ENCODE measurements at places on chromosomes 2 and 18.

DNA sequence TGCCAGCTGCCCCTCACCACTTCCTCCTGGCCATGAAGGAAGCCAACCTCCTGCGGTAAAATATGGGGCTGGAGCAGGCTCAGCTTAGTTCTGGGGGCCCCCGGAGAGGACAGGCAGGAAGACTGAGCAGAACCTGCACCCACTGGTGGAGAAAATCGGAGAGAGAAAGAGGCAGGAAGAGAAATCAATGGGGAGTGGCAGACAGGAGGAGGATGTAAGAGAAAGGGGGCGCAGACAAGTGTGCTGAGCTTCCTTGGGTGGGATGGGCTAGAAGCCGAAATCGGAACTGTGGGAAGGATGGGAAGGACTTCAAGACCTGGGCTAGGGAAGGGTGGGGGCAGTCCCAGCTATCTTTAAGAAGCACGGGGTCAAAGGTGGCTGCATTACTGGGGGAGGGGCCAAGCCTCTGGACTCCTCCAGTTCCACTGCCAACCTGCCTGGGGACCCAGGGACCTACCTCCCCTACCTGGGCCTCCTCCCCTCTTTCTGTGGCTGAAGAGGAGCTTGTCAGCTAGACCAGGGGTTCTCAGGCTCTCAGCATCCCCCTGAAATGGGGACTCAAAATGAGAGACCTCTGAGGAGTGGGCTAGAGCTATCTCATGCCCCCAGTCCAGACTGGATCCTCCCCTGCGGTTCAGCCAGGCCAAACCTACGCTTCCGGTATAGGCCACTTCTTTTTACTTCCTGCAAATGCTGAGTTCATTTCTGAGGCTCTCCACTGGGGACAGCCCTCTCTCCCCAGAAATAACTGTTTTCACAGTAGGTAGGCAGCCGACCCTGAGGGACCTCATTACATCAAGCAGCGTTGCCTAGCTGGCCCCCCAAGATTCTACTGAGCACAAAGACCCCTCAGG is 33.6 kb upstream of the B3GNT7 start:
- DNase-seq: no peak

DNA sequence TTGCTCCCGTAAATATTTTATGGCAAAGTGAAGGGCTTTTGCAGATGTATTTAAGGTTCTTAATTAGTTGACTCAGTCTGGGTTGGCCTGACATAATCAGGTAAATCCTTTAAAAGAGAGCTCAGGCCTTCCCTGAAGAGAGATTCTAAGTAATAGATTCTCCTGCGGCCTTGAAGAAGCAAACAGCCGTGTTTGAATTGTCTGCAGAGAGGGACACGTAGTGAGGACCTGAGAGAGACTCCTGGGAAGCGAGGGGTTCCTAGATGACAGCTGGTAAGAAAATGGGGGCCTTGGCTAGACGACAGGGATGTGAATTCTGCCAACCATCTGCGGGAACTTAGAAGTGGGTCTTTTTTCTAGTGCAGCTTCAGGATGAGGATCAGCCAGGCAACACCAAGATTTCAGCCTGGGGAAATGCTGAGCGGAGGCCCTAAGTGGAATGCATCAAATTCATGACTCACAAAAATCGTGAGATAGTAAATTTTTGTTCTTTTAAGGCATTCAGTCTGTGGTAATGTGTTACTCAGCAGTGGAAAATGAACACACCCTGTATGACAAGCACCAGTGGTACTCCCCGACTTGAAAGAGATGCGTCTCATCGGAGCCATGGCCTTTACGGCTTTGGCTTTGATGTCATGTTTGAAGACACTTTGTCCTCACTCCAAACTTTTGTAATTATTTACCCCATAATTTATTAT is 62.1 kb upstream of the SMIM21 start:
- no peak for DNase-seq

- no peak for DNase-seq
Measured at GRCh38 chr2:157076526-157077161, 180.9 kb upstream of the GALNT5 start.

DNA sequence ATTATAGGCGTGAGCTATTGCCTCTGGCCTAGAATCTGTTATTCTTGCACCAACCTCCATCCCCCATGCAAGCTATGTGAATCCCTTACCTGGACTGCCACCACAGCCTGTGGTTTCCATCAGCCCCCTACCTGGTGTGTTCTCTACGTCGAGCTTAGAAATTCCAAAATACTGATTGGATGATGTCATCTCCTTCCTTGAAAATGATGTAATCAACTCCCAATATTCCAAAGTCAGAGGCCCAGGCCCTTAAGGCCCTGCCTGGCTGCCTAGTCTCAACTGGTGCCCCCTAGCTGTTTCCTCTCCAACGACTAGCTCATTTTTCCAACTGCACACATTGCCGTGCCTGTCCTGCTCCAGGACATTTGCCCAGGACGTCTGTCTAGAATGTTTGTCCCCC is 41.3 kb upstream of the GBX2 start:
- DNase-seq: no peak

DNA sequence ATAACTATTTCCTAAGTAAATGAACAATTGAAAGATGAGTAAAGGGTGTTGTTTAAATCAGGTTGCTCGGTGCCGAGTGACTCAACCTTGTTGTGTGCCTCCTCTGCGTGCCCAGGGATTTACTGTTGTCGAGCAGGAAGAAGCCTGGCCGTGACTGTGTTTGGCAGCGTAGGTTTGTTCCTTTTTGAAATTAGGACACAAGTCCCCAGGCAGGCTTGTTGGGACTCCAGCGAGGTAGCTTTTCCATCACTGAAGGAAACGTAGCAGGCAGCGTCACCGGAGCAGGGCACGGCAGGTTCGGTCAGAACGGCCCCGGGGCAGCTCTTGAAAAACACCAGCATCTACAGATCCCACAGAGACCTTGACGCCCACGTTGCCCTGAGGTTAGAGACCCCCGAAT is 48.6 kb downstream of the TMEM18 start:
- no peak for DNase-seq

Data from NCI-H1092 treated with DMSO at 0.1 percent for 48 hours (cell line).